Activated T-cell treated with anti-CD3 and anti-CD28 coated beads, Interleukin-2, amount 50 U/mL, for 48 hours (primary cell): ENCODE measurements at places on chromosomes 5 and 9.

GRCh38 chr9:129574911-129575585 is 45.9 kb downstream of the C9orf50 start:
- DNase-seq = no peak

GRCh38 chr5:90878081-90878480 is 319.5 kb downstream of the ADGRV1 start:
- no peak for DNase-seq

GRCh38 chr9:27033815-27034403 is 28.4 kb upstream of the LRRC19 start:
- peak; percentile 74 for DNase-seq

DNA sequence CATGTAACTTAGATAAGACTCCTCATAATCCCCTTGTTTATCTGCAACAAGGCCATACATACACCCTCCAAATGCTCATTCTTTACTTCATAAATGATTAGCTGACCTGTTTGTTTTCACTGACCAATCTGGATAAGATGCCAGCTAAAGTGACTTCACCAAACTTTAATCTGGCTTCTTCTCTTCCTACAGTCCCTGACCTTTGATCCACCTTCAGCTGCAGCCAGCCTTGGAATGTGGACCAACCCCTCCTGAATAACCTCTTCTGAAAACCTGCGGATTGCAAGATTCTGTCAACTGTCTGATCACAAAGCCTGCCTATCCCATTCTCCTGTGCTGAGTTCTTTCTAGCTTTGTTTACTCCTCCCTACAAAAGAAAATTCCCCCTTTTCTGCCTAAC is 476.8 kb downstream of the LRRC70 start:
- DNase-seq = no peak

DNA sequence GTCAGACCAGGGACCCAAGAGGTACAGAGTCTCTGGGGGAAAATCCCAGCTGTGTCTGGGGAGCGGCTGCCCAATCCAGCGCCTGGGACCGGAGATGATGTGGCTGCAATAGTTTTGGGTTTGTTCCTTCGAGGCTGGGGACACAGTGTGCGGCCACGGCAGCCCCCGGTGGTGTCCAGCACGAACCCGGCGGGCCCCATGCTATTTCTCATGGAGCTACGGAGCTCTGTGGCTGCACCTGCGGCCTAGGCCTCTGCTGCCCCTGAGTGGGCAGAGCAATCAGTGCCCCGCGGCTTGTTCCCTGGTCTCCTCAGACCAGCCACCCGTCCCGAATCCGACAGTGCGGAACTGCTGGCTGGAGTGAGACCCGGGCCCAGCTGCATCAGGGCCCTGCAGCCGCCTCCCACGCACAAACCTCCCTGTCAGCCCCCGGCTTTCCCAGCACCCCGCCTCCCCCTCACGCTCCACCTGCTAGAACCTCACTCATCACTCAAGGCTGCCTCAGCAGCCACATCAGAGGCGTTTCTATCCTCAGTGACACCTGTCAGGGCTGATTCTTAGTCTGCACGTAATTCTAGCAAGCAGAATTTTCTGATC is 29.0 kb downstream of the SARDH start:
- DNase-seq = peak; percentile 39
